ENCODE measurements at places on chromosomes 16 and 17.

DNA sequence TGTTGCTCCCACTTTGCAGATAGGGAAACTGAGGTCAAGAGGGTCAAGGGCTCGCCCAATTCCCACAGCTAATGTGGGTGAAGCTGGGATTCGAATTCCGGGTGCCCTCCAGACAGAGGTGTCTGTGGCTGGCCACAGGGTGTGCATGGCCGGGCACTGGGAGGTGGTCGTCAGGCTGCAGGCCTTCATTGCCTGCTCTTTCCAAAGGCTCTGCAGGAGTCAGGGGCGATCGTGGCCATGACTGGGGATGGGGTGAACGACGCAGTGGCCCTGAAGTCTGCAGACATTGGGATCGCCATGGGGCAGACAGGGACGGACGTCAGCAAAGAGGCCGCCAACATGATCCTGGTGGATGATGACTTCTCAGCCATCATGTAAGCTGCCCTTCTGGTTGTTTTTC, 49.8 kb downstream of the MEAK7 start:
- no peak for DNase-seq

- DNase-seq, result peak; percentile 72
These were observed 348.7 kb upstream of the TNRC6C start for GRCh38 chr17:77609553-77610517.

DNA sequence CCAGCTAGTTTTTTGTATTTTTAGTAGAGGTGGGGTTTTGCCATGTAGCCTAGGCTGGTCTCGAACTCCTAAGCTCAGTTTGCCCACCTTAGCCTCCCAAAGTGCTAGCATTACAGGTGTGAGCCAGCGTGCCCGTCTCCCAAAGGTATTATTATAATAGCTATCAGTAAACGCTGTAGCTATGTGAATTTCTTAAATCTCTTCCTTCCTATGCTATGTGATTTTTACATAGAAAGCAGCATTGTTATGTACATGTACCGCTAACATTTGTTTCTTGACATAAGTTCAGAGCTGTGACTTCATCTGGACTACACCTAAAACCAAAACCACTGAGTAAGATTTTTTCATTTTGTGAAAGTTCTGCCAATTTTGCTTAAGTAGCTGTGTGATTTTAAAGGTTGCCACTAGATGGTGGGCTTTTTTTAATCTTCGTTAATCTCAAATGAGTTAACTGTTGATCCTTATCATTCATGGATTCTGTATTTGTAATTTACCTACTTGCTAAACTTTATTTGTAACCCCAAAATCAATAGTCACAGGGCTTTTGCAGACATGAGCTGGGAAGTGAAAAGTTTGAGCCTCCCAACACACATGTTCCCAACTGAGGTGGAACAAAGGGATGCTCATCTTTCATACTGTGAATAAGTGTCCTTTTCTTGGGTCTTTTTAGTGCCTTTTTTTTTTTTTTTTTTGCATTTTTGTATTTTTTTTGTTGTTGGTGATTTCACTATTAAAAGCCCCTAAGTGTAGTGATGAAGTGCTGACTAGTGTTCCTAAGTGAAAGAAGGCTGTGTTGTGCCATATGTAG, 21.9 kb downstream of the PRKAR1A start:
- DNase-seq, result no peak

DNA sequence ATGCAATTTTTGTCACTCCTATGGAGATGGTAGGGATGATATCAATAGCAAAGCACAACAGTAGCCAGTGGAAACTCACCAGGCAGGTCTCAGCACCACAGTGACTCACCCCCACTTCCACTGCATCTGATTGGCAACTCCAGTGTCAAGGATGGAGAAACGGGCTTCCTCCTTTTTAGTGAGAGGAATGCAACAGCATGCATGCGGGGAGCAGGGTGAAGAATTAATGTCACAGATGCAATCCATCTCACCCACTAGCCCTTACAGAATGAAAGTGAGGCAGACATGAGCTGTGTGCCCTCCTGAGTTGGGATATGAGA, 467.0 kb upstream of the C16orf82 start:
- no peak for DNase-seq

DNA sequence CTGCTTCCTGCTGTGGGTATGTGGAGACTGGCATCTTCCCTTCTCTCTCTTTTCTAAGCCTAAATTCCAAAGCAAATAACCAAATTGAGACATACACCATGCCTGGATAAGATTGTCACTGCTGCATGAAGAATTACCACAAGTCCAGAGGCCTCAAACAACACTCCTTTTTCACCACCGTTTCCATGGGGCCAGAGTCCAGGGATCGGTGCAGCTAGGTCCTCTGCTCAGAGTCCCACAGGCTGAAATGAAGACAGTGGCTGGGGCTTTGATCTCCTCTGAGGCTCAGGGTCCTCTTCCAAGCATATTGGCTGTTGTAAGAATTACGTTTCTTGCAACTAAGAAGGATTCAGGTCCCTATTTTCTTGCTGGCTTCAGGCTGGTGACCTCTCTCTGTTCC, 130.4 kb downstream of the SLC39A11 start:
- no peak for DNase-seq

GRCh38 chr16:50974438-50975036, 176.5 kb downstream of the SALL1 start:
- no peak for DNase-seq

DNA sequence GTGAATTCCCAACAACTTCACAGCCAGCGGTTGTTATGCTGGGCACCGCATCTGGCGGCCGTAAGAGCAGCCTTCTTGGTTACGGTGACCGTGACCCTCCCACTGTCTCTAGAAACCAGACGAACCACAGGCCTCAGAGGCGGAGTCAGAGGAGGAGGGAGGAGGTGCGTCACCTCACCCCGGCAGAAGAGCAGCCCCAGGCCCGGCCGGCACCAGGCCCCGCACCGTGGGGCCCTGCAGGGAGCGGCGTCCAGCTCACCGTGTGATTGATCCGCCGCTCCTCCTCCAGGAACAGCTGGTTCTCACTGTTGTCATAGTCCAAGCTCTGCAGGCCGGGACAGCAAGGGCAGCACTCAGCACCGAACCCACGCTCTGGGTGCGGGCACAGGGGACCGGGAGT, 13.7 kb downstream of the CLCN7 start:
- no peak for DNase-seq
